ENCODE measurements at places on chromosomes 7 and 10.

GRCh38 chr7:105524840-105525239 is 2.8 kb upstream of the PUS7 start:
- no peak for DNase-seq

DNA sequence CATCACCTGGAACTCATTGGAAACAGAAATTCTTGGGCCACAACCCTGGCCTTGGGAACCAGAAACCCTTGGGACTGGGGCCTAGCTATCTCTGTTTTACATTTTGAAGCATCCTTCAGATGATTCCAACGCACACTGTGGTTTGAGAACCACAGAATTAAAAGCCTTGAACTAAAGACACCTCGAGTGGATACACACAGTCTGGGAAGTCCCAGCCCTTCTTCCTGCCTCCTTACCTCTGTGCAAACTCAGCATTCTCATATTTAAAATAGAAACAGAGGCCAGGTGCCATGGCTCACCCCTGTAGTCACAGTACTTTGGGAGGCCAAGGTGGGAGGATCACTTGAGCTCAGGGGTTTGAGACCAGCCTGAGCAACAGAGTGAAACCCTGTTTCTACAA is 12.9 kb downstream of the NPFFR1 start:
- DNase-seq: no peak

GRCh38 chr10:97732052-97732359 is 4.9 kb upstream of the ZFYVE27 start:
- DNase-seq: no peak

GRCh38 chr10:31921031-31921430 is 7.6 kb downstream of the ARHGAP12 start:
- DNase-seq: no peak

GRCh38 chr7:29596593-29597178 is 33.1 kb downstream of the PRR15 start:
- DNase-seq: no peak

DNA sequence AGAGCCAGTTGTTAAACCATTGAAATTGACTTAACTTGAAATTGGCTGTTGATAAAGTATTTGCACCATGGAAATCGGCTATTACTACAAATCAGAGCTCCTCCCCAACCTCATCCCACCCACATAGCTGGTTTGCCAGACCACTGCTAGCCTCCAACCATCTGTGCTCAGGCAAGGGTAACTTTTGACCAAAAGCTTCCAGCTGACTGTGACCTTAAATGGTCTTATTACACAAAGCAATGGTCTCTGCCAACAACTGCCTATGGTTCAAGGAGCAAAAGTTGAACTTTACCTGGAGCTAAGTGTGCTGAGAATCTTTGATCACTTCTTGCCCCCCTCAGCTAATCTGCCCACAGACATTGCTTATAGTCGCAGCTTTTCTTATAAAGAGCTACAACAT is 48.5 kb upstream of the ADRB1 start:
- DNase-seq: no peak

DNA sequence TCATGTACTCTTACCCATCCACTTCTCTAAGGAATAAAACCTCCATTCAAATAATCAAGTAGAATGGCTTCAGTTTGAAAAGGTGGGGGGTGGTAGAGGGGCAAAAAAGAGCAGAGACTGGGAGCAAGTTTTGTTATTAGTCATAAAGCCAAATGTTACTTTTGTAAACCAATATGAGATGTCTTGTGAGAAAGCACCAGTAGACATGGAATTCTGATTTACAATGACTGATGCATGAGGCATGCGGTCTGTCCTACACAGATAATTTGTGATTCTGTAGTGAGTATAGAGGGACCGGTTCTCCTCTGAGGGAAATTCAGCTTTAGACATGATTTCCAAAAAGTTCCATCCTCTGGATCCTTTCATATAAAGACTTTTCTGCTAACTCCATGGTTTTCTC is 12.9 kb upstream of the ABCA13 start:
- DNase-seq: no peak

- DNase-seq: no peak
These were observed 41.4 kb downstream of the TOMM7 start for GRCh38 chr7:22781230-22781711.

All from NCI-H774 (cell line).